CD4-positive, alpha-beta T cell treated with Interferon gamma for 1 hour (primary cell): ENCODE measurements at places on chromosomes 3 and 15.

DNA sequence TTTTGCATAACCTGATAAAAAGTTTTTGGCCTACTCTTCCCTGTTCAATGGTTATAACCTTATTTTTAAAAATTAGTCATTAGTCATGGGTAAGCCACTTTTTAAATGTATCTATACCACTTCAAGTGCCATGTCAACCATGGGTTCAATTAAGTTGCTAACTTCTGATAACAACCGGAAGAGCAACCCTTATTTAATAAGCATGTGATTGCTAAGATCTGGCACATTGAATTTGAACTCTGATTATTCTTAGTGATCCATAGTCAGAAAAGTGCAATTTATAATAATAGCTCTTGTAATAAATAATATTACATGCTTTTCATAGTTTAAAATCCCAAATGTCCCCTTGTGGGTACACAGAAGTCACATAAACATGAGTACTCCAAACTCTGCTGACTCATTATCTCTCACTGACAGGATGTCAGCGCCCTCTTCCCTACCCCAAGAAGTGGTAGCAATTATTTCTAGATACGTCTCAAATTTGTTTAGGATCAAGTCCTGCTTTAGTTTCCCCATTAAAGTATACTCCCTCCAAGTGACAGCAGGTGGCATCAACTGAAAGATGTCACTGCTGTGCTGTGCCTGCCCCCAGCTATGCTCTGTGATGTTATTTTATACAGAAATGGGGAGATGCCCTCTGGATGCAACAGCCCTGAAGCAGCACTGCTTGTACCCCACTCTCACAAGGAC lies 18.6 kb downstream of the SAMD7 start:
- peak; percentile 25 for DNase-seq

GRCh38 chr3:120244834-120245225 lies 40.2 kb downstream of the GPR156 start:
- no peak for DNase-seq

GRCh38 chr3:116140100-116140689 lies 305.1 kb downstream of the LSAMP start:
- DNase-seq: no peak

DNA sequence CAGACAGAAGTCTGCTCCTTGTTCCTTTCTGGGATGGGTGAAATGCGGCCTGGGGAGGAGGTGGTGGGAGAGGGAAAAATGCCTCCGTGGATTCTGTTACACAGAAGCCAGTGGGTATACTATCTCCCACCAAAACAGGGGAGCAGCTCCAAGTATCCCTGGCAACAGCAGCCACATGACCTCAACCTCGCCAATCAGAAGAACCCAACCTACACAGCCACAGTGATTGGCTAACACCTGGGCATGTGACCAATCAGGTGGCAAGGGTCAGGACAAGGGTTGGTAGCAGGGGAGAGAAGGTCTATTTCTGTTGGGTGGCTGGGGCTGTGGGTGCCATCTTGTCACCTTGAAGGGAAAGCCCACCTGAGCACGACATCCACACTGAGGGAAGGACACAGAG lies 9.1 kb upstream of the ACAD9 start:
- no peak for DNase-seq

GRCh38 chr3:69065318-69065964 lies 13.3 kb upstream of the TMF1 start:
- no peak for DNase-seq

DNA sequence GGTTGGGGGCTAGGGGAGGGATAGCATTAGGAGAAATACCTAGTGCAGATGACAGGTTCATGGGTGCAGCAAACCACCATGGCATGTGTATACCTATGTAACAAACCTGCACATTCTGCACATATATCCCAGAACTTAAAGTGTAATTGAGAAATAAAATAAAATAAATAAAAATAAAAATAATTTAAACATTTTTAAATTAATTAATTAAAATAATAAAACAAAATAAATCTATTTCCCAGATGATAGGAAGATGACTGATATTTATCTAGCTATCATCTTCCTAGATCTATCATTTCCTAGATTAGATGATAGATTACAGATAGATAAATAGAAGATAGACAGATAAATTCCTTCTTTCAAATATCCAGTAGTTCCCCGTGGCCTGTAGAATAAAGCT lies 137.3 kb downstream of the OCA2 start:
- no peak for DNase-seq

DNA sequence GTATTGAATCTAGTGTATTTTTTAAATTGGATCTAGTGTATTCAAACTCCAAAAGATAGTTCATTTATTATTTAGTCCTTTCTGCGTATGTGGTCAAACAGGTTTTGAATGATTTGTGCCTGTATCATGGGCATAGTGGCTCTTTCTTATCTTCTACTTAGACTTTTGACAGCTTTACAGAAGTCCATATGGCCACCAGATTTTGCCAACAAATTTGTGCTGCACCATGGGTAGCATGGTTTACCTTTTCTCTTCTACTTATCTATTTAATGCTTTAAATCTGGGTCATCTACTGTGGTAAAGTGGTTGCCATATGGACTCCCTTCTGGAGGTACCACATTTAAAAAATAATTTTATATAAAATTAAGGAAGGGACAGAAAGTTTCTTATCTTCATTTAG lies 66.9 kb upstream of the CADM2 start:
- DNase-seq: no peak

DNA sequence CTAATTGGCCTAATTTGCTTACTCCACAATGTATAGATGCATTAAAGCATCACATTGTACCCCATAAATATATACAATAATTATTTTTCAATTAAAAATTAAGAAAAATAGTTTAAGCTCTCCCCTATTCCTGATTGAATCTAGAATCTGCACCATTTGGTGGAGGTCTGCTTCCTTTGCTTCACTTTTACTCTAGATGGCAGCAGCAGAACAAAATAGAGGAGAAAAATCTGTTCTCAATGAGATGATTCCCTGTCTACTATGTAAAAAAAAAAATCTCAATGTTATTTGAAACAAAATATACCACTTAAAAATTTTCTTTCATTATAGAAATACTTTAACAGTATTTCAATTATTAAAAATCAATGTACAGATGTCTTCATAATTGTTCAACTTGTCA lies 109.6 kb upstream of the FXR1 start:
- DNase-seq: no peak

GRCh38 chr15:59896663-59897074 lies 107.4 kb upstream of the FOXB1 start:
- DNase-seq: no peak

DNA sequence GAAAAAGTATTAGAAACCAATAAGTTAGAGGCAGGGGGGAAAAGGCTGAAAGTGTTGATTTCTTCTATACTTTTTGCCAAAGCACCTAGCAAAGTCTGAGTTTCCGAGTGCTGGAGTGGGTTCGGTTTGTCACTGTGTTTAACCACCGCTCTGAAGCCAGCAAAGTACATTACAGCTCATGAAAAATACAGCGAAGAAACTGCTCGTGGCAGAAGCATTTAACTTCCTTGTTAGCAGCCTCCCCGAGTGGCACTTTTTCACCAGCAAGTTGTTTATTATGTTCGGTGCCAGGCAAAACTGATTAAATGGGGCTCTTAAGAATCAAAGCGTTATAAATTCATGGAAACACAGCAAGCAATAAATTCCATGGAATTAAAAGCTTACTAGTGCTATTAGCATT lies 313.6 kb downstream of the FOXP1 start:
- DNase-seq: no peak

GRCh38 chr3:143825513-143825912 lies 22.8 kb downstream of the SLC9A9 start:
- DNase-seq: no peak

GRCh38 chr3:19543212-19543841 lies 390.7 kb downstream of the EFHB start:
- no peak for DNase-seq

DNA sequence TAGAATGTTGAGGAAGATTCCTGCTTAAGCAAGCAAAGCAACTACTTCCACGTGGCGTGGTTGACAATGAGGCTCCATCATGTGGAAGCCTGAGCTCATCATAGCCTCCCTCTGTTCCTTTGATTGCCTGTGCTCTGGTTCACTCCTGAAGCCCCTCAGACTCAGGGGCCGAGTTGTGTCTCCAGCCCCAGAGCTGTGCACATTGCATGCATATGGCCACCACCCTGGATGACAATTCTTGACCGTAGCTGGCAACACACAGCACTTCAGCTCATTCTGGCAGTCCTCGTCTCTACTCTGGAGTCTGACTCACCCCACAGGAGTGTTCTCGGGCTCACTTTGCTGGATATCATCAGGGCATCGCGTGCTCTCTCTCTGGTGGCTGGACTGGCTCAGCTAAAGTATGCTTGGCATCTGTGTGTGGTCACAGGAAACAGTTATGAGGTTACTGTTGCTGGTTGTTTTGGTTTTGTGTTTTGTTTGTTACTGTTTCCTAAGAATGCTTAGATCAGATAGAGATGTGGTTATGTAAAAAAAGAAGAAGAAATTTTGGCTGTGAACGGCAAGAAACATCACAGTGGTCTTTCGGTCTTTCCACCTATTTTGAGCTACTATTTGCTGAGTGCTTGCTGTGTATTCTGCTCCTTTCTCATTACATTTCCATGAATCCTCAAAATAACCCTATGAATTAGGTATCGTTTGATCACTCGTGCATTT lies 41.6 kb upstream of the MRPS22 start:
- DNase-seq: no peak

- no peak for DNase-seq
Observed at GRCh38 chr15:68615301-68615700, 36.5 kb downstream of the CORO2B start.

DNA sequence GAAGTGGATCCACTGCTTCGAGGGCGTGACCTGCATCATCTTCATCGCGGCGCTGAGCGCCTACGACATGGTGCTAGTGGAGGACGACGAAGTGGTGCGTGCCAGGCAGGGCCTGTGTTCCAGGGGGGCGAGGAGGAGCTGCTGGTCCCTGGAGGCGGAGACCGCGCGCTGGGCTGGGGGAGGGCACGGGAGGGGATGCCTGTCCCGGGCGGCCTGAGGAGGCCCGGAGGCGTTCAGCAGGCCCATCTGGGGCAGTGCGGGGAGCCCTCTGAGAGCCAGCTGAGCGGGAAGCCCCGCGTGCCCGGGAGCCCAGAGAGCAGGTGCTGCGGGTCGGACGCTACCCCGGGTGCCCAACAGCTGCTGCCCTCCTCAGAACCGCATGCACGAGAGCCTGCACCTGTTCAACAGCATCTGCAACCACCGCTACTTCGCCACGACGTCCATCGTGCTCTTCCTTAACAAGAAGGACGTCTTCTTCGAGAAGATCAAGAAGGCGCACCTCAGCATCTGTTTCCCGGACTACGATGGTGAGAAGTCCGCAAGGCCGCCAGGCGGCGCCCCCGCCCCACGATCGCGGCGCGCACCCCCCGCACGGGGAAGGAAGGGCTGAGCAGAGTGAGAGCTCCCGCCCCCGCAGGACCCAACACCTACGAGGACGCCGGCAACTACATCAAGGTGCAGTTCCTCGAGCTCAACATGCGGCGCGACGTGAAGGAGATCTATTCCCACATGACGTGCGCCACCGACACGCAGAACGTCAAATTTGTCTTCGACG lies 2.9 kb downstream of the GNAT1 start:
- DNase-seq: peak; percentile 85

GRCh38 chr3:46479021-46479420 lies 14.3 kb upstream of the LTF start:
- no peak for DNase-seq

DNA sequence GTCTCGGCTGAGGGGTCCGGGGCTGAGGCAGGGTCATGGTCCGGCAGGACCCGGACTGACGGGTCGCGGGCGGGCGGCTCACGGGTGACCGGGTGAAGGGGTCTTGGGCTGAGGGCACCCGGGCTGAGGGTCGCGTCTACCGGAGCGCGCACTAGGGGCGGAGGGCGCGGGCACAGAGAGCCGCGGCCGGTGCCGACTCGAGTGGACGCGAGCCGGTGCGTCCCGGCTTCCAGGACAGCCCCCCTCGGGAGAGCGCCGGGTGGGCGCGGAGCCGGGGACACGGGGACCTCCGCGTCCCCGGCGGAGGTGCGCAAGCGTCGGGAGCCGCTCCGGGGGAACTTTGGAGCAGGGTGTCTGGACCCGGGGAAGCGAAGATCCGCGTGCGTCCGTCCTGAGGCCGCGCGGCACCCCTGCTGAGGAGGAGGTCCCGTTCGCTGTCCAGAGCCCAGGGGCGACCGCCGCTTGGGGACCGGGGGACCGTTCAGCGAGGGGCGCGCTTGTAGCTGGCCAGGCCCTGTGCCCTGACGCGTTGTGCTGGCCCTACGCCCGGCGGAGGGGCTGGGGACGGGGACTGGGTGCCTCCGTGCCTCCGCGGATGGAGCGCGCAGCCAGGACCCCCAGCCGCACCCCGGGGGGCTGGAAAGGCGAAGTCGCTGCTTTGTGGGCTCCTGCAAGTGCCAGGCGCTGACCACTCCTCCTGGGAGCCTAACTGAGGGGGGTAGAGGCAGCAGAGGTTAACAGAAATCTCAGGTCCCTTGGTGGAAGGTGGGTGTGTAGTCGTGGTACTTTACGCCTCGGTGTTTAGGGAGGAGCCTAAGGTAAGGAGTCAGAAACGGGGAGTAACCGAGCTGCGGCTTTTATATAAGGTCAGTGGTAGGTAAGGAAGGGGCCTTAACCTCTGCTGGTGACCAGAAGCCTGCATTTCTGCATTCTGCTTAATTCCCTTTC lies at the start of gene PPARG:
Gene PPARG, plus strand, starts transcription at position 889 of the 948 bp plus-strand sequence. CDS start 90,642 bp downstream, outside the sequence.
- DNase-seq: no peak

- DNase-seq: no peak
Observed at GRCh38 chr3:9761919-9762318, 7.8 kb downstream of the CAMK1 start.

GRCh38 chr15:41691471-41691870 lies 31.3 kb downstream of the MGA start:
- DNase-seq: no peak

DNA sequence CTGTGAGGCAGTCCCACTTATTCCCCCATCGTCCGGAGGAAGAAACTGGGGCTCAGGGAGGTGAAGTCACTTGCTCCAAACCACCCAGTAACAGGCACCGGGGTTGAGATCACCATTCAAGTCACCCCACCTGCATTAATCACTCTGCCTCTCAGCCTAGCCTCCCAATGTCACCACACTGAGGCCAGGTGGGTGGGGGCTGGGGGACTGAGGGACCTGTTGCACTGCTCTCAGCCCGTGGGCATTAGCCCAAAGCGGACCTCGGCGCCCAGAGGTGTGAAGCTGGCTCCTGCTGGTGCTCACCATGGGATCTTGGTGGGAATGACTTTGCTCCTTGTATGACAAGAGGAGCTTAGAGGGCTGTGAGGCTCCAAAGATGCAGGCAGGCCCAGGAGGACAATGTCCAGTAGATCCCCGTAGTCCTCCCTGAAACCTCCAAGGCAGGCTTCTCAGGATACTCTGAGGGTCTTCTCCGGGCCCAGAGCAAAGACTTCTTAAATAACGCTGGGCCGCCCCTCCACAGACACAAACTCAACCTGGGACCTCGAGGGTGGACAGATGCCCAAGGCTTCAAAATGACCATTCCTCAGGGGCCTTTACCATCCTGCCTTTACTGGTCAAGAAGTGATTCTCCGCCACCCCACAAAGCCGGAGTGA lies 1.7 kb downstream of the NT5DC2 start:
- no peak for DNase-seq
